Stimulated activated CD8-positive, alpha-beta memory T cell treated with anti-CD3 and anti-CD28 coated beads, Interleukin-4, amount 100 ng/mL, for 1 hour (primary cell): ENCODE measurements at places on chromosomes 5 and 9.

DNA sequence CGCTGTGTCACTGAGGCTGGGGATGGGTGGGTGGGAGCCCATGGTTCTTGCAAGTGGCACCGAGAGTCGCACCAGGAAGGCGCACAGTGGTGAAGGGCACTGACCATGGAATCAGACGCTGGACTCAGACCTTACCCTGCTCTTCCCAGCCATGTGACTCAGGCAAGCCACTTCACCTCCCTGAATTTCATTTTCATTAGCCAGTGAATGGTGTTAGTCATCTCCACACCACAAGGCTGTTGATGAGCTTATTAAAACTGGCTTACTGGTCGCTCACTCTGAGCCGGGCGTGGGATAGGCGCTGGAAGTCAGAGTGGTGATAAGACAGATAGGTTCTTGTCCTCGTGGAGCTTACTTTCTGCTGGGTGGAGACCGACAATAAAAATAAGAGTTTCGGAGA is 25.1 kb downstream of the FGF18 start:
- DNase-seq, result no peak

DNA sequence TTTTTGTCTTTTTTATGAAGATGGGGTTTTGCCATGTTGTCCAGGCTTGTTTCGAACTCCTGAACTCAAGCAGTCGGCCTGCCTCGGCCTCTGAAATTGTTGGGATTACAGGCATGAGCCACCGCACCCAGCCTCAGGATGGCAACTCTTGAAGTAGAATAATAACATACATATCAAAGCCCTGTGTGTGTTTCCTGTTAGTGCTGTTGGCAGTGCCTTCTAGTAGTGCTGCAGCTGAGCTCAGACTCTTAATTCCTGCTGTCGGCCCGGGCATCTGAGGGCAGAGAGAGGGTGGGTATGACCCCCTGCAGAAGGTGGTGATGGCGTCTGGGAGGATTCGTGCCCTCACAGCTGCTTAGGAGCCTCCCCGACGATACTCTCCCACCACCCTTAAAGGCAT is 227.2 kb downstream of the PDZD2 start:
- no peak for DNase-seq

GRCh38 chr5:101067429-101067828 is 164.3 kb upstream of the ST8SIA4 start:
- no peak for DNase-seq

- no peak for DNase-seq
Measured at GRCh38 chr9:104279535-104280177, 185.5 kb downstream of the SMC2 start.

- no peak for DNase-seq
Measured at GRCh38 chr9:72952914-72953313, at the start of gene ALDH1A1. Gene ALDH1A1, minus strand, starts transcription at chr9:72953053. Its CDS starts 53 bp downstream, at chr9:72953000.

DNA sequence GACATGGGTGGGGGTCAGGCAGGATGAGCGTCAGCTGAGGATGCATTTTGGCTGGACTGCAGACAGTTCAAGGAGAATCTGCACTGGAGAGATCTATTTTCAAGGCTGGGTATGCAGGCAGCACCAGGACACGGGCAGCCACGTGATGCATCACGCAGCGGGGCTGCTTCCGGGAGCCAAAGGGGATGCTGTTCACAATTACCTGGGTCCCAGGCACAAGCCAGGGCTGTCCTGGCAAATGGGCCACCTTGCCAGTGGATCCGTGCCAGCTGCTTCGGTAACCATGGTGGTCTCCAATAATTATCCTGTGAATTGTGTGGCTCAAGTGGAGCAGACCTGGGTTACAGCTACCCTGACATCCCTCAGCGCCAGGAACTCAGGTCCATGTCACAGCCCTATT is 17.5 kb downstream of the DBH start:
- no peak for DNase-seq

GRCh38 chr5:91219091-91219802 is 163.9 kb downstream of the ARRDC3 start:
- no peak for DNase-seq

GRCh38 chr5:137024044-137024443 is 475.1 kb downstream of the SPOCK1 start:
- no peak for DNase-seq

DNA sequence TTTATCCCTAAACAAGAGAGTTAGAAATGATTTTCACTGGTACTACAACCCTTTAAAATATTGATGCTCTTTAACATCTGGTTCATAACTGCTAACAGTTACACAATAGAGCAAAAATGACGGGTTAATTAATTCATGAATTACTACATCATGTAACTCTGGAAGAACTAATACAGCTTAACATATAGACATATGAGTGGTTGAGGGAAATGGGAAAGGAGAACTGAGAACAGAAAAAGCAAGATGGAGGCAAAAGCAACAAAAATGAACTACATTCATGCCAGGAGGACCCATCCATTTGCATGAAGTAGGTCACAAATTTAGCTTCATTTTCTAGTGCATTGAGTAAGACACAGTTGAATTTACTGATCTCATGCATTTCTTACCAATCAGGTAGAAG is 61.8 kb downstream of the C9 start:
- no peak for DNase-seq

- no peak for DNase-seq
Measured at GRCh38 chr9:129052592-129052991, 16.2 kb downstream of the MIGA2 start.

GRCh38 chr9:133400292-133400691 is 17.5 kb downstream of the REXO4 start:
- DNase-seq, result no peak
